Activated naive CD4-positive, alpha-beta T cell (primary cell): ENCODE measurements at places on chromosomes 5 and 9.

DNA sequence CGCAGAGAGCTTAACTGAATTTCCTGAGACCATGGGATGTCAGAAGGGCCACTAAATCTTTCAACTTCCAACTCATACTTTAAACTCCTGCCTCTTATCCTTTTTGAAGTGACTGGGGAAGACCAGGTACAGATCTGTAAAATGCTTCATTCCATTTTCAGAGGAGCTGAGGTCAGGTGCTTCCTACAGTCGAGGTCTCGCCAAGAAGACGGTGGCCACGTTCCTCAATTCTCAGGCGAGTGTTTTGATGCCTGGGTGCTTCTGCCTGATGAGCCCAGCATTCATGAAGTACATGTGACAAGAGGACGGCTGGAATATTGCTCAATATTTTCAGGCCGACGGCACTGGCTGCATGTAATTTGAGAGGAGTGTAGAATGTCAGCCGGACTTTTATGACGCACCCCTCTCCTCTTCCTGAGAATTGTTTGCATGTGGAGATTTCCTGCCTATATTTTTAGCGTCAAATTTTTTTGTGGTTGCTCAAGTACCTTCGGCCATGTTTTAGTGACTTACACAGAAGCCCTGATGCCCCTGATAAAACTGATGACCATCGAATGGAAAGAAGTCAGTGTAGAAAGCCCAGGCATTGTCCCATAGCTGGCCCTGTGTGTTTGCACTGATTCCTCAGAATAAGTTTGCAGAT, 38.8 kb upstream of the GLRX start:
- no peak for DNase-seq

DNA sequence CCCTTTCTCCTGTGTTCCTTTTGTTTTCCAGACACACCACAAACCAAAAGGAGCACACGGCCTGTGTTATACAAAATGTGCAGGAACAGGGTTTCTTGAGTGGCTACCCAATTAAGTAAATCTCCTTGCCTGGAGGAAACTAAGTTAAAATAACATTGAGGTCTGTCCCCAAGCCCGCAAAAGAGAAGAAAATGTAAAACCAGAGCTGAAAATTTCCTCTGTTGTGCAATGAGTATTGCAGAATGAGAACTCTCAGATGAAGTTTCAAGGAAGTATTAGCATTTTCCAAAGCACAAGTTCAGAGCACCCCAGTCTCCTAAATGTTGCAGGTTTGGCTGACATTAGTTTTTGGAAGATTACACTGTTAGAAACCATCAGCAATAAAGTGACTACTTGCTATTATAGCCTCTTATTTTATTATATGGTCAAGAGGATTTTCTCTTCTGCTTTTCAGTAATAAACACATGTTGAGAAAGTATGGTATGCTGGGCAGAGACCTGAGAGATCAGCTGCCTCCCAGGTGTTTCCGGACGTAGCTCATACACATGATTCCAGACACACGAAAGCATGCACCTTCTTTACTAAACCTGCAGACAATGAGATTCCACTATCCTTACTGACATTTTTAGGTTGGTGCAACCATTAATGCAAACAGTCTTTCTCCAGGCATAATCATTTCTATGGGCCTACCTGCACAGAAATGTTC, 161.3 kb downstream of the SNCAIP start:
- DNase-seq, result no peak

GRCh38 chr9:37919956-37920335, 16.0 kb upstream of the SLC25A51 start:
- no peak for DNase-seq

GRCh38 chr9:27157097-27157496, 48.1 kb downstream of the TEK start:
- no peak for DNase-seq

- DNase-seq, result no peak
Measured at GRCh38 chr5:113433862-113434612, 752 bp downstream of the TSSK1B start.

DNA sequence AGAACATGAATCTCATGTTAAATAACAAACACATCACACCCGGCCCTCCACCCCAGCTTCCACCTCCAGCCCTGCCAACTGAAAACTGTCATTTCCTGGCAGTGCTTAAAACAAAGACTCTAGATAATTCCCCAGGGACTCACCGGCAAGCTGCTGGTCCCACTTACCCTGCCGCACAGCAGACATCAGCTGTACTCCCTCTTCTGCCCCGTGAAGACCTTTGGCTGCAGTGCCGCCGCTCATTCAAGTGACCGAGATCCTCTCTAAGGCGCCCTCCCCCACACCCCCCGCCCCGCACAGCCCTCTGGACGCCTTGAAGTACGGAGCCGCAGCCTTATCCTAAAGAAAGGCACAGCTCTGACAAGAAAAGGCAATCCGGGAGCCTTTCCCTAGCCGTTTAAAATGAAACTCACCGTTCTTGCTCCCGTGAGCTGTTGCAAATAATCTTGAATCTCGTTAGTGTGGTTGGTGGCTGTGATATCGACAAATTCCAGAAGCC, 434 bp downstream of the GLRX start:
- DNase-seq, result no peak

- no peak for DNase-seq
Measured at GRCh38 chr9:89533411-89534095, 35.6 kb upstream of the SEMA4D start.

GRCh38 chr5:173718469-173718868, 102.0 kb upstream of the BOD1 start:
- DNase-seq, result no peak

GRCh38 chr9:132287256-132287760, 67.5 kb downstream of the SETX start:
- DNase-seq, result no peak

- no peak for DNase-seq
Measured at GRCh38 chr5:14729448-14730385, 65.2 kb downstream of the OTULIN start.

GRCh38 chr5:142255831-142256230, 69.0 kb downstream of the SPRY4 start:
- DNase-seq, result no peak

GRCh38 chr9:91208419-91208745, 153.3 kb downstream of the AUH start:
- DNase-seq, result no peak
